Vagina (tissue), 2 donors: ENCODE measurements at places on chromosomes 1 and 21. TPM values are rescaled to one million over a fixed set of nuclear protein-coding genes. Genes with fewer than 3 reads are reported as not detected.

DNA sequence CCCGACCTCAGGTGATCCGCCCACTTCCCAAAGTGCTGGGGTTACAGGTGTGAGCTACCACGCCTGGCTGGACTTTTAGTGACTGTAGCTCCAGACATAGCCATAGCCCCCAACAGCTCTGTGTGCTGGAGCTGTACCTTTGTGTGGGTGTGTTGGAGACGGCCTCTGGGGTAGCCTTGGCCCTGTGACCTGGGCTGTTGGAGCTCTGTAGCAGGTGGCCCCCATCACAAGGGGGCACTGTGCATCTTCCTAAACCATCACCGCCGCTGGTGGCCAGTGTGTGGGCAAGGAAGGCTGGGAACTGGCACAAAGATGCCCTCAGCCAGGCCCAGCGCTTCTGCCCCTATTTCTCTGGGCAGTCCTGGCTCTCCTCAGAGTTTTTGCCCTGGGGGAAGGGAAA is 38.4 kb upstream of the FOXO6 start:
- H3K27ac ChIP-seq, result no peak overlapping the region
- H3K36me3 ChIP-seq, result no peaks in the 10 kb centered on the region
- DNase-seq, result no peak
- no peak overlapping the region for H3K4me3 ChIP-seq
- no peaks in the 10 kb centered on the region for H3K27me3 ChIP-seq

DNA sequence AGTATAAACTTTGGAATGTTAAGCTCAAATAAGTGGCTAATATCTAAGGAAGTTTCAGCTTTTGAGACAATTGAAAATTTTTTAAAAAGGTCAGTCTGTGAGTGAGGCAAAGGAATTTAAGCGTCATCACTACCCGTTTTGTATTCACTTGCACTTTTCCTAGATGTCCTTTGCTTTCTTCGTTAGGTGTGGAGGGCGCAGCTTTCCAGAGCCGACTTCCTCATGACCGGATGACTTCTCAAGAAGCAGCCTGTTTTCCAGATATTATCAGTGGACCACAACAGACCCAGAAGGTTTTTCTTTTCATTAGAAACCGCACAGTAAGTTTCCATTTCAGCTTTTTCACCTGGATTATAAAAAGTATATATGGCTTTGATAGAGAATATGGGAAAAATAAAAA is 30.9 kb downstream of the KDM1A start:
- H3K27me3 ChIP-seq, result no peaks in the 10 kb centered on the region
- no peak overlapping the region for H3K4me3 ChIP-seq
- DNase-seq, result no peak
- H3K4me1 ChIP-seq, result no peaks in the 10 kb centered on the region
- peaks cover 33% of the 10 kb centered on the region for H3K36me3 ChIP-seq
- no peak overlapping the region for H3K27ac ChIP-seq

TRNP1 gene
- 13.0 TPM for total RNA-seq

CD247 gene
- total RNA-seq, result 9.8 TPM

GRCh38 chr1:108678706-108679105 is 13.4 kb upstream of the PRPF38B start:
- H3K27ac ChIP-seq, result no peak overlapping the region
- no peak for DNase-seq
- H3K4me3 ChIP-seq, result no peak overlapping the region
- no peaks in the 10 kb centered on the region for H3K27me3 ChIP-seq
- H3K36me3 ChIP-seq, result no peaks in the 10 kb centered on the region
